ENCODE measurements at places on chromosomes 1 and 21.
A peak's percentile ranks its signal among the peaks of the same experiment; 100 is the strongest.

GRCh38 chr1:19644395-19644680, 227 bp downstream of the NBL1 start:
- no peak for DNase-seq

- no peak for DNase-seq
These were observed 88.1 kb upstream of the BCAR3 start for GRCh38 chr1:93769777-93770176.

DNA sequence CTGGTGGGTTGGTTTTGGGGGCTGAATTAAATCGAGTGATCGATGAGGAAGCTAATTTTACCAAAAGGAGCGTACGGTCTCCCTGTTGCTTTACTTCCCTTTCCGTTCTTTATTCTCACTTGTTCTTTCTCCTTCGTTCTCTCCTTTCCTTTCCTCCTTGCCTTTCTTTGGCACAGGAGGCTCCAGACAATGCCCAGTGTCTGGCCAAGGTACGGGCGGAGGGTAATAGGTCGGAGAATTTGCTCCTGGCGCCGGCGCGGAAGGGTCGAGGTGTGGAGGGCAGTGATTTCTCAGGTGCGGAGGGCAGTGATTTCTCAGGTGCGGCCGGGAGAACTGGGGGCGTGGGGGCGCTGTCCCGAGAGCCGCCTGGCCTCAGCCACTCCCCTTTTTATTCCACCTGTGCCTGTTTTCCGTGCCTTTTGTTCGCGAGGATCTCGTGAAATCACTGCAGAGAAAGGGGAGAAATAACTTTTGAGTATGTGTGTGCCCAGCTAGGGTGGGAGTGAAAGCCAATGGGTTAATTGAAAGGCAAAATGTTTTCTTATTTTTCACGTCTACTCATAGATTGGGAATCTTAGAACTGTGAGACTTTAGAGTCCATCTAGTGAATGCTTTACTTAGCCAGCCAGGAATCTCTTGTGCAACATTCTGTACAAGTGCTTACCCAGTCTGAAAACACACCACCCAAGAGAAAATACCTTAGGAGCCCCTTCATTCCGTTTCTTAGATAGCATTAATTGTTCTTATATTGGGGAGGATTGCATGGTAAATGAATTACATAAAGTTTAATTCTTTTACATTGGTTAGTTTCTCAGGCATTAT, 1.3 kb downstream of the FNBP1L start:
- no peak for DNase-seq

- no peak for DNase-seq
These were observed 589.7 kb downstream of the PTPRU start for GRCh38 chr1:29825941-29826415.

DNA sequence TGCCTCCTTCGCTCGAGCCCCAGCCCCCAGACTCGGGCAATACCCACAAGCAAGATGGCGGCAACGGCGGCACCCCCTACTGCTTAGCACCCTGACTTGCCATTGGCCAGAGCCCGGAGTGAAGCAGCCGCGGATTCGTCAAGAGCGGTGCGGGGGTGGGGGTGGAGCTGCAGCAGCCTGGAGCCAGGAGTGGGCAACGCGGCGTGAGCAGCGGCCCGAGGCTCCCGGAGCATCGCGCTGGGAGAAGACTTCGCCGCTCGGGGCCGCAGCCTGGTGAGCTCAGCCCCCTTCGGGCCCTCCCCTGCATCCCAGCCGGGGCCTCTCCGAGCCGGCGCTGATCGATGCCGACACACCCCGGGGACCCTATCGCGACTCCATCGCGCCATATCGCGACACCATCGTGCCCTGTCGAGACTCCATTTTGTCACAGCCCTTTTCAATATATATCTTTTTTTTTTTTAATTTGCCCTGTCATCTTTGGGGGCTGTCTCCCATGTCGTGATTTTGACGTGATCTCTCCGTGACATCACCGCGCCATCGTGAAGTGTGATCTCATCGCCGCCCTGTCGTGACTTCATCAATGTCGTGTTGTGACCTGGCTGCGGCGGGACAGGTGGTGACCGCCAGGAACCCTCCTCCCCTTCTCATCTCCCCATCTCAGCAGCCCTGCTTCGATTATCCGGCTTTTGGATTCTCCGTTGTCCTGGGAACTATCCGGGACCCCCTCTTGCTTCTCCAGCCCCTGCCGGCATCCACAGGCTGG, at the start of gene NCDN:
NCDN (plus strand) TSS at position 189 of the 763 bp plus-strand sequence; CDS start at position 581, 392 bp downstream.
- peak; percentile 93 for DNase-seq

DNA sequence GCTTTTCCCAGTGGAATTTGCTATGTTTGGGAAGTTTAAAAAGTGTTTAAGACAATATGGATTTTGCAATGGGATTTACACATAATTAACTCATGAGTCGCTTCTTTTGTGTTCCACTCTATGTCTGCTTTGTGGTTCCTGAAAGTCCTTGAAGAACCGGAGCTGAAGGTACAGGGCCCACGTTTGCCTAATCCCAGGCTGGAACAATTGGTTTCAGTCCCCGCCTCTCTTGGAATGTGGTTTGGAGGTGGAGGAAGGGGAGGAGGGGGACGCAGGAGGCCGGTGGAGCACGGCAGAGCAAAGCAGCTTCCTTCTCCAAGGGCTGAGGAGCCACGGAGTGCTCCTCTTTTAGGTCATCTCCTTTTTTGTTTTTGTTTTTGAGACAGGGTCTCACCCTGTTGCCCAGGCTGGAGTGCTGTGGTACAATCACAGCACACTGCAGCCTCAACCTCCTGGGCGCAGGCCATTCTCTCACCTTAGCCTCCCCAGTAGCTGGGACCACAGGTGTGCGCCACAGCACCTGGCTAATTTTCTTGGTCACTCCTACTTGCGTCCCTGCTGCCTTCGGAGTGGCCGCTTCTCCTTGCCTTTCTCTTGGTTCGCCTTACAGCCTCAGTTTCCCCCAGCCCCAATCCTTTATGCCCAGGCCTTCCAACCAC, 129.5 kb upstream of the ERRFI1 start:
- no peak for DNase-seq

GRCh38 chr1:75130865-75131564, 3.2 kb upstream of the LHX8 start:
- DNase-seq = no peak

- no peak for DNase-seq
These were observed 243.9 kb downstream of the FOXD2 start for GRCh38 chr1:47681735-47682134.

DNA sequence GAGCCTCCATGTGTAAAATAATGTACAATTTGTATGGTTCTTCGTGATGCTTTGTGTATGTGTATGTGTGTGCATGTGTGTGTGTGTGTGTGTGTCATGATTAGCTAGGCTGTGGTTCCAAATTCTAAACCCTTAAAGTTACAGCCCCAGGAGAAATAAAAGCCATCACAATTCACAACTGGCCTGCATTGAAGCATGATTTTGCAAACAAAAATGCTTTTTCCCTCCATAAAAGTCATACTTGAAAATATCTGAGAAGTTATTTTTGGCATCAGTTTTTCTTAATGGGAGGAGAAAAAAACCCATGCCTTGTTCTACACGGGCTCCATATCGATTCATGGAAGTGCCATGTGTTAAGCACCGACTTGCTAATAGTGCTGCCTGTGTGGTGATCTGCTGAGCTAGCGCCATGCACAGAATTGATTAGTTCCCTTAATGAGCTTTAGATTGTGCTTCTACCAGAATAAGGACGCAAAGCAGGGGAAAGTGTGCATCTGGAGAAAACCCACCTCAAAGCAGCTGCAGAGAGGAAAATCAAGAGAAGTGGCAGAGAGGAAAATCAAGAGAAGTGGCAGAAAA, 207.3 kb downstream of the DSCAM start:
- no peak for DNase-seq

DNA sequence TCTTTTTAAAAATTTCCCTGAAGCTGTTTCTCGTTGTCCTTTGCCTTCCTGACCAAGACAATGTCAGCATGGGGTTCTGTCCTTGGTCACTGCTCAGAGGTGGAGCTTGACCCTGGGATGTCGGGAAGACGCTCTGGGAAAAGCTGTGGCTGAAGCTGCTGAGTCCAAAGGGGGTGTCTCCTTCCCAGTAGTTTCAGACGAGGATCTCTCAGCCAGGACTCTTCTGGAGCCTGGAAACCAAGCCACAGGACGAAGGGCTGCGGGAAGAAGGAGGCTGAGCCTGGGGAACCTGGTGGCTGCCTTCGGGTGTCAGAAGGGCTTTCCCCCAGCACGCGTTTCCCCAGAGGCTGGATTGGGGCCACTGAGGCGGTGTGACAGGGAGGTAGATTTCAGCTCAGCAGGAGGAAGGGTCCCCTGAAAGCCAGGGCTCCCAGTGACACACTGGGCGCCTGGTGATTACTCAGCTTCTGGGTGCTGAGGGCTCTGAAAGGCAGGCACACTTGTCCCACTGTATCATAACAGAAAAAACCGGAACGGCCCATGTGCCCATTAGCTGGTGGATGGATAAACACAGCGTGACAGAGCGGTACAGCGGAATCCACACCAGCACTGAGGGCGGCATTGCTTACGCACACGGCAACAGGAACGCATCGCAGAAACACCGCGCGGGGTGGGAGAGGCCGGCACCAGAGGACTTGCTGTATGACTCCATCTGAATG, 5.0 kb upstream of the KRTAP12-1 start:
- no peak for DNase-seq

DNA sequence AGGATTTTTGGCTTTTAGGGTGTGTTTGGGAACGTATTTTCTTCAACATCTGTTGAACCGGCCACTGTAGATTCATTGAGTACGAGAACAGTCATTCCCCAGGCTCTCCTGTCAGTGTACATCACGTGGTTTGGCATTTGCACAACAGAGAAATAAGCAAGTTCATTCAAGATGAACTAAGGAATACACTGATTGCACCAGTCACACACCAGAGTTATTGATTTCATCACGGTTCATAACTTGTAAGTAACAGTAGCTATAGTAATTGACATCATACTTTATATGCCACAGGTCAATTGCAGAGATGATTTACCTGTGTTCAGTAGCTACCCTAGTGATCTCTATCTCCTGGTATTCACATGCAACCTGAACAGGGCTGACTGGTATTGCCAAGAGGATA, 90.7 kb upstream of the ETS2 start:
- no peak for DNase-seq

DNA sequence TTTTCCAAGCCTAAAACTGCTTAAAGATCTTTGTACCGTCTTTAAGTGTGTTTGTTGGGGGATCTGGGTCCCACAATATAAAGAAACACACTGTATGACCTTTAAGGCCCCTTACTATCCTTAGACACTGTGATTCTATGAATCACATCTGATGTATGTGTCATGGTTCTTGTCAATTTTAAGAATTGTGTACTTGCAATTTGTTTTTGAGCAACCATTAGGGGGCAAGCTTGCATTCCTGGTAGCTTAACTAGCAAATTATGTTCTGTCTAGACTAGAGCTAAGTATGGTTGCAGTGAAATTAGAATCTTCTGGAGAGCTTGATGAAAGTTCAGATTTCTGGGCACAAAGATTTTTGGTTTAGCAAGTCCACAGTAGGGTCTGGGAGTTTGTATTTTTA, 219.5 kb downstream of the TPR start:
- DNase-seq = no peak

DNA sequence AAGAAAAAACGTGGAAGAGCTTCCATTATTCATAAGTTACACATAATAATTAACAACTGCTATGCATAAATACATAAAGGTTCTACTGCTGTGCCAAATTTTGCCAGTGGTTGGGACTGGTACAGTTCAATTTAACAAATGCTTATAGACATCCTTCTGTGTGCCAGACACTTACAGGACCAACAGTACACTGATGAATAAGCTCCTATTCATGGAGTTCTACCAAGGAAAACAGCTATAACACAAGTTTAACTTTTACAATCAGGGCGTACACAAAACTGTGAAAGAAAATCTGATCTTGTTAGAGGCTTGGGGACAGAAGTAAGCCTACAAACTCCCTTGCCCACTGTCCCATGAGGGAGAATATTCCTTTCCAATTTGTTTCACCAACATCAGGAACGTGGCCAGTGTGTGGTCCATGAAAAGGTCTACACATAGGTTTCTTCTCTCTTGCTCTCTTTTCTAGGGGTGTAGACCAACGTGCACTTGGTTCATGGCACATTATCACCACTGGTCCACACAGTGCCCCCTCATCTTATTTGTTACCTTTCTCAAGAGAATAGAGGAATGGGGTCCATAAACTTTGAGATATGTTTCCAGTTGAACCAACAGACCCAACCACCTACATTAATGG, 10.1 kb downstream of the NRIP1 start:
- DNase-seq = no peak

DNA sequence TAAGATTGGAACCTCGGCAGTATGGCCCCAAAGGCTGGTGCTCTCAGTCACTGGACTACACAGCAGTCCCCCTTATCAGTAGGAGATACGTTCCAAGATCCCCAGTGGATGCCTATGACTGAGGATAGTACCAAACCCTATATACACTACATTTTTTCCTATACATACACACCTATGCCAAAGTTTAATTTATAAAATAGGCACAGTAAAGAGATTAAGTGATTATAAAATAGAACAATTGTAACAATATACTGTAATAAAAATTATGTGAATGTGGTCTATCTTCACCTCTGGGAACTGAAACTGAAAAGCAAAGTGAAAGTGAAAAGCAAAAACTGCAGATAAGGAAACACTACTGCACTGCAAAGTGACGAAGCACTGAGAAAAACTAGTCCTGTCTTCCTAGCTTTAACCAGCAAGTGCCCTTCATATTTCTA, 96.8 kb downstream of the INTS7 start:
- no peak for DNase-seq

GRCh38 chr21:36159356-36159921, 2.8 kb downstream of the DOP1B start:
- no peak for DNase-seq

DNA sequence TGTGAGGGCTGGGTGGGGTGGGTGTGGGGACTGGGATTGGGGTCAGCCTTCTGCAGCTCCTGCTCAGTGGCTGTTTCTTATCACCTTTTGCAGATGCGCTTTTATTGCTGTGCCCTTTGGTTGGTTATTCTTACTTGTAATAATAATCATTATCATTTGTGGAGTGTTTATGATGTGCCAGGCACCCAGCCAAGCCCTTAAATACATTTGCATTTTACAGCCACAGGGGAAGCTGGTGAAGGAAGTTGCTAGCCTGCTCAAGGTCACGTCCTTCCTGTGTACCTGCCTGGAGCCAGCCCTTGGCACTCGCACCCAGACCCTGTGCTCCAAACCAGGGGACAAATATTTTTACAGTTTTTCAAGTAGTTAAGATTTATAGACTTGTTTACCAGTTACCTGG, 144.0 kb downstream of the PGBD5 start:
- no peak for DNase-seq

DNA sequence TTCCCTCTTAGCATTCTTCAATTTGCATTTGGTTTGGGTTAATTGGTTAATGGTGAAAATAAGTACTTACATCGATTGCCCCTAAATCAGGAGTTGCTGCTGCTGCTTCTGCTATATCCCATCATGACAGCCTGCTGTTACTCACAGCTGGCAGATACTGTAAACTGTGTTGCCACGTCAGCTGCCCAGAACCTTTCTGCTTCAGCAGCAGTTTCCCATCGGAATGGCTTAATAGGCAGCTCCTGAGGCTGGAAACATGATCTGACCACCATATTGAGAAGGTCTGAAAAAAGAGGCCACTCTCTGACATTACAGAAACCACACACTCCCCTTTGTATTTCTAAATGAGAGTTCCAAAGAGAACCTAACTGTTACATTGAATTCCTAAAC, 14.3 kb upstream of the SEC16B start:
- no peak for DNase-seq
